Fibroblast of skin of right quadriceps (primary cell): ENCODE measurements at places on chromosomes 3 and 15.

DNA sequence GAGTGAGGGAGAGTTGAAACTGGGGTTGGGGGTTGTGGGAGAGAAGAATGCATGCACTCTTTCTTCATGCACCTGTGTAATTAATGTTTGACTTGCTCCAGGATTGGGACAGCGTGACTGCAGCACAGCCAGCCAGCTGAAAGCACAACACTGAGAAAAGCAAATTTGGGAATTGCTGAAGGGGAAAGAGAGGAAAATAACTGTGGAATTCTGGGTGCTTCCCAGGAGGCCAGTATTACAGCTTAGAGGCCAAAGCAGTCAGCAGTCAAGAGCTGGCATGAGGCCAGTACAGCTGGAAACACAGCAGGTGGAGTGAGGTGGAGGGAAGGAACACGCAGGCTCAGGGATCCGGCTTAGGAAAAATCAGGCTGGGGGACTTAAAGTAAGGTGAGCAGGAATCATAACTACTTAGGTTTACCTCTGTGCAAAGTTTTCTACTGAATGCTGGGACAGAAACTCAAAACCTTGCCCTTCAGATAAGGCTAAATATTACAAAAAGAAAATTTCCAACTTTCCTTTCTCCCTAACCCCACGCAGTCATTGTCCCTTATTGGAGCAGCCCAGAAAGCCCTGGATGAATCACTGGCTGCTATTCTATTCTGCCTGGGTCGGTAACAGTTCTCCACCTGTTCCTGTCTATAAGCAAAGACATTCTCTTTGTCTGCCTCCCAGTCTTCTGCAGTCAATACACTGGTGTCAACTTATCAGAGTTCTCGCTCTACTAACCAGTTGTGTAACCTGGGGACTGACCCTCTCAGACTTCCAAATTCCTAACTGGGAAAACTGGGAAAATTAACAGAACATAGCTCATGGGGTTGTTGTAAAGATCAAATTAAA, 167.2 kb downstream of the MAGI1 start:
- no peak for DNase-seq

DNA sequence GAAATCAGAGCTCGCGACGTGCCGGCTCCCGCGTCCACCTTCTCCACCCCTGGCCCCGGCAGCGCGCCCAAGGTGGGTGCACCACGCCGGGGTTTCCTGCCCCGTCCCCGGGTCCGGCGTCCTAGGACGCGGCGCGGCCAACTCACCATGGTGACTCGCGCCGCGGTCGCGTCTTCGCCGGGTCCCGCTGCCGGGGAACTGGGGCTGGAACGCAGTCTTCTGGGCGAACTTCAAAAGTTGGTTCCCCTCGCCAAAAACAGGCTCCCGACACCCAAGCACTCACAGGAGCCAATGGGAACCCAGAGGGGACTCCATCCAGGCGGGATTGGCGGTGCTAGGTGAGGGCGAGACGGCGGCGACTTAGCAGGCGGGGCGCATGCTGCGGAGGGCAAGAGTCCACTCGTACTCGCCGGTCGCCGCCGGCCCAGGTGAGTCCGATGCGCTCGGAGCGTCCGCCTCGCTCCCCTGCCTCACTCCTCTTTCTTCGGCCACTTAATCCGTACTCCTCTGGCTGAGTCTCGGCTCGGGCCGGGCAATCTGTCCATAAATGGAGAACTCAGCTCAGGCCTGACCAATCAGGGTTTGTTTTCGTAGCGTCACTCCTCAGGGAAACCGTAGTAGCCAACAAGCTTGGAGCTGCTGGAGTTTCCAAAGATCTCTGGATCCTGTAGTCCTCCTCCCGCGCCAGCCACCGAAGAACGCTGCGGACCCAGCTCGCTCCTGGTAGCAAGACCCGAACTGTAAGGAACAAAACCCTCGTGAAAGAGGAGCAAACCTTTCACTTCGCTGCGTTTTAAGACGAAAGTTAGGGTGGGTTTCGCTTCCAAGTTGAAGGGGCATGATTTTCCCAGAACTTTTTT, at the start of gene MYO1E:
Gene MYO1E (minus strand): TSS at position 520 of the 860 bp plus-strand sequence. CDS start 371 bp downstream, at position 149.
- DNase-seq = peak; percentile 97

DNA sequence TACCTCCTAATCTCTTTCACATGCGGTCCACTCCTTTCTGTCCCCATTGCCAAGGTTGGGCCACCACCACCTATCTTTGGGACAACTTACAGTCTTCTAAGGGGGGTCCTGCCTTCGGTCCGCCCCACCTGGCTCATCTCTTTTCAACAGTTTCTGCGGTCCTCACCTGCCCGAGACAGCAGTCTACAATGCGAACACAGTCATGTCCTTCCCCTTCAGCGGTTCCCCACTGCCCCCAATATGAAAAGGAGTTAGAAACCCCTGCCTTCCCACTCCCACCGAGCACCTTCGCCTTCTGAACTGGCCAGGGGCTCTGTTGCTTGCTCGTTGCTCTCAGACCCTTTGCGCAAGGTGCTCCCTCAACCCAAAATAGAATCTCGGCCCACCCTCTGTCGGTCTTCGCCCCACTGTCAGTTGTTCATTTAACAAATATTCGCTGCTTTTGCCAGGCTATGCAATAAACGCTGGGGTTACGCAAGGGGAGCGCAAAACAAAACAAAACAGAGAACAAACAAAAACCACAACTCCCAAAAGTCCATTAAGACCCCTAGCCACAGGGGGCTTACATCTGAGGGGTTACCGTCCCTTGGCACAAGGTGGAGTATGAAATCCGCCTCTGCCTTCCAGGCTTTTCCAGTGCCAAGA, 611 bp upstream of the FANCI start:
- no peak for DNase-seq

DNA sequence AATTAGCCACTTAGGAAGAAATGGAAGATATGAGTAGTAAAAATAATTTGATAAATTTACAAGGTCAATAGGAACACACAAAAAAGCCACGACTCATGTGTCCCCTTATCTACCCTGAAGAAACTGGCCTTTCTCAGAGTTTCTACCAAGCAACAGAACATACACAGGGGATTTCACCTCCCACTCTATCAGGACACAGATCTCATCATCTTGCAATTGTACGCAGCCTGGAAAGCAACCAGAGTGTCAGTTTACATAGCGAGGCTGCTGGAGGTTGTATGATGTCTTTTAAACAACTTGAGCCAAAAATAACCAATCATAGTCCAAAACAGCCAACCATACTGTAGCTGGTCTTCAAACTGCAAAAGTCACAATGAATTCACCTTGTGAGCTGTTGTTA, 19.7 kb upstream of the LMOD3 start:
- peak; percentile 8 for DNase-seq

DNA sequence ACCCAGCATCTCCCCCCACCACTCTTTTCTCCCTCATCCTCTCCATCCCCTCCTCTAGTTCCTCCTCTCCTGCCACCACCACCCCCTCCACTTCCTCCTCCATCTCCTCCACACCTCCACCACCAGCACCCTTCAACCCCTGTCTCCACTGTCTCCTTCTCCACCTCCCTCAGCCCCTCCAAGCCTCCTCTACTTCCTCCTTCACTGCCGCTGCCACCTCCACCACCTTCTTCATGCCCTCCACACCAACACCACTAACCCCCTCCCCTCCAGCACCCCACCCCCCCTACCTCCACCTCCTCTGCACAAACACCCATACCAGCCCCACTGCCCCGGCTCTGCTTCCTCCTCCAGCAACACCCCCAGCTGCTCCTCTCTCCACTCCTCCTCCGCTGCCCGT, 88.0 kb downstream of the HES1 start:
- DNase-seq = no peak

DNA sequence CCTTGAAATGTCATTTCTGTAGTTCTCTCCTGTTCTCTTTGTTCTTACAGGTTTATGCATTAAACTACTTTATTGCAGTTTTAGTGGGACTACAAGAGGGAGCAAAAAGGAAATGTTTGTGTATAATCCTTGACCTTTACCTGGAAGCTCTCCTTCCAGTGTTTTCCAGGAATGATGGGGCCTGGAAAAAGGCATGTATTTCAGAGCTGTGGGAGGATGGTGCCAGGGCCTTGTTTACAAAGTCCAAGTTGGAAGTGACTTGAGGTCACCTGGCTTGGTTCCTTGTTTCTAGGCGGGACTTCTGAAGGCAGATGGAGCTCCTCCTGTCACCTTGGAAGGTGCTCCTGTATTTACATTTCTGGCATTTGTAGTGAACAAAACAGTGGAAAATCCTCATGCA, 15.1 kb downstream of the ACVR2B start:
- no peak for DNase-seq

- no peak for DNase-seq
Observed at GRCh38 chr15:100189849-100190248, 151.9 kb downstream of the ADAMTS17 start.

GRCh38 chr3:43146599-43146998, 40.7 kb upstream of the POMGNT2 start:
- DNase-seq = no peak

GRCh38 chr3:115279939-115280338, 132.9 kb upstream of the ZBTB20 start:
- DNase-seq = peak; percentile 79
